ENCODE measurements at places on chromosomes 11 and 22.

- DNase-seq: no peak
These were observed 71.8 kb upstream of the ADORA2A start for GRCh38 chr22:24355574-24355973.

GRCh38 chr11:111494040-111494439, 18.1 kb downstream of the BTG4 start:
- DNase-seq: no peak

GRCh38 chr11:77267962-77268361, 33.5 kb downstream of the GDPD4 start:
- no peak for DNase-seq

DNA sequence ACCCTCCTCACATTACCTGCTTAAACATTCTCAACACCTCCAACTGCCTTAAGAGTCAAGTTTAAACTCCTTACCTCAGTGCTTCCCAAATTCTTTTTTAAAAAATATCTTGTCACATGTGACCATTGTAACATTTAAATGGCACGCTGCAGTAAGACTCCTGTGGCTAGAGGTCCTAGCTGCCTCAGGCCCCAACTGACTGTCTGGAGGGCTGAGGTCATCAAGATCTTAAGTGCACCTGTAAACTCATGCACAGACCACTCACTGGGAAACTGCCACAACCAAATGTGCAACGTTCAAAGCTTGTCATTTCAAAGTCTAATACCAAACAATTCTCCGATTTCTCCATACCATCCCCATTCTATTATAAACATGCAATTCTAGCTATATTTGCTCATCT, 16.4 kb upstream of the CCDC34 start:
- DNase-seq: no peak

- no peak for DNase-seq
These were observed 104.6 kb upstream of the FGF3 start for GRCh38 chr11:69923641-69924307.

- DNase-seq: no peak
These were observed 883 bp upstream of the AIFM3 start for GRCh38 chr22:20965888-20966855.

GRCh38 chr22:27518531-27519340, 282.8 kb downstream of the MN1 start:
- DNase-seq: no peak
